ENCODE measurements at places on chromosomes 4 and X.

DNA sequence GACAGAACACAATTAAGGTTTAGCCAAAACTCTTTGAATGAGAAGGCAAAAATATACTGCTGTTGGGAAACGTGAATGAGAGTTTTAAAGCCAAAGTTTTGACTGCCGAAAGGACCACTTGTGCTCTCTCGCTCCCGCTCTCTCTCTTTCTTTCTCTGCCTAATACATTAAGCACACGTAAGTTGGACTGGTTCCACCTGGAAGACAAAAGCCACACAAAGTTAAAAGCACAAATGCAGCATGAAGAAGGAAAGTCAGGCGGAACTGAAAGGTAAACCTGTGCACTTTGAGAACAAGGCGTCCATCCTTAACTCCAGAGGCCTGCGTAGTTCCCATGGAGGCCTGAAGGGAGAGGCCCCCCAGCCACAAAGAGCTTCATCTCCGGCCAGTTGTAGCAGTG is 1.9 kb downstream of the DCAF12L2 start:
- DNase-seq: no peak

DNA sequence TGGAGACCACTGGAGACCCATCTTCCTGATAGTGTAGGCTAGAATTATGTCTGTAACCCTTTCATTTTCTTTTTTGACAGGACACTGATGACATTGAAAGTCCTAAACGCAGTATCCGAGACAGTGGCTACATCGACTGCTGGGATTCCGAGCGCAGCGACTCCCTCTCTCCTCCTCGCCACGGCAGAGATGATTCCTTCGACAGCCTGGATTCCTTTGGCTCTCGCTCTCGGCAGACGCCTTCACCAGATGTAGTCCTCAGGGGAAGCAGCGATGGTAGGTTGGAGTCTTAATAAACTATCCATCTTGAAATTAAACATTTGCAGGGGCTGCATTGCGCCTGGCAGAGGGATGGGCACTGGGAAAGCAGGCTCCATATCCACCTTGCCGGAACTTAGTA is 75.4 kb downstream of the LIMCH1 start:
- DNase-seq: peak; percentile 11

DNA sequence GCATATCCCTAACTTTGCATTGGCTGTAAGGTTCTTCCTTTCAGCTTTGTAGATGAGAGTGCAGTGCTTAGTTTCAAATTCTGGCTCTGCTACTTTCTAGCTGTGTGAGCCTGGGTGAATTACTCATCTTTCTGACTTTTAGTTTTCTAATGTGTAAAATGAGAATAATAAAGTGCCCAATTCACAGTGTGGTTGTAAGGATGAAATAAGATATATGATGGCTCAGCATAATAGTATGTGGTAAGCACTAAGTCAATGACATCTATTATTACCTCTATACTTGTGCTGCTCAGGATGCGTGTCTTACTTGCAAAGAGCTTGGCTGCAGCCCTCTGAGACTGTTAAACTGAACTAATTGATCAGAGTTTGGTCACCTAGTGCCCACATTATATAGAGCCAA is 30.6 kb upstream of the ETNPPL start:
- peak; percentile 15 for DNase-seq

DNA sequence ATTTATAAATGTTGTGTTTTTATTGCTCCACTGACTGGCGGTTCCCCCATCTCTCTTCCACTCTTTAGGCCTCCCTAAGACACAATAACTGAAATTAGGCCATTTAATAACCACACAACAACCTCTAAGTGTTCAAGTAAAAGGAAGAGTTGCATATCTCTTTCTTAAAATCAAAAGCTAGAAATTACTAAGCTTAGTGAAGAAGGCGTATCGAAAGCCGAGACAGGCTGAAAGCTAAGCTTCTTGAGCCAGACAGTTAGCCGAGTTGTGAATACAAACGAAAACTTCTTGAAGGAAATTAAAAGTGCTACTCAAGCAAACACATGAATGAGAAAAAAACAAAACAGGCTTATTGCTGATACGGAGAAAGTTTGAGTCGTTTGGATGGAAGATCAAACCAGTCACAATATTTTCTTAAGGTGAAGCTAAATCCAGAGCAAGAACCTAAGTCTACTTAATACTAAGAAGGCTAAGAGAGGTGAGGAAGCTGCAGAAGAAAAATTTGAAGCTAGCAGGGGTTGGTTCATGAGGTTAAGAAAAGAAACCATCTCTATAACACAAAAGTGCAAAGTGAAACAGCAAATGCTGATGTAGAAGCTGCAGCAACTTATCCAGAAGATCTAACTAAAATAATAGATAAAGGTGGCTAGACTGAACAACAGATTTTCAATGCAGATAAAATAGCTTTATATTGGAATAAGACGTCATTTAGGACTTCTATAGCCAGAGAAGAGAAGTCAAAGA is 194.0 kb upstream of the TTC29 start:
- no peak for DNase-seq

DNA sequence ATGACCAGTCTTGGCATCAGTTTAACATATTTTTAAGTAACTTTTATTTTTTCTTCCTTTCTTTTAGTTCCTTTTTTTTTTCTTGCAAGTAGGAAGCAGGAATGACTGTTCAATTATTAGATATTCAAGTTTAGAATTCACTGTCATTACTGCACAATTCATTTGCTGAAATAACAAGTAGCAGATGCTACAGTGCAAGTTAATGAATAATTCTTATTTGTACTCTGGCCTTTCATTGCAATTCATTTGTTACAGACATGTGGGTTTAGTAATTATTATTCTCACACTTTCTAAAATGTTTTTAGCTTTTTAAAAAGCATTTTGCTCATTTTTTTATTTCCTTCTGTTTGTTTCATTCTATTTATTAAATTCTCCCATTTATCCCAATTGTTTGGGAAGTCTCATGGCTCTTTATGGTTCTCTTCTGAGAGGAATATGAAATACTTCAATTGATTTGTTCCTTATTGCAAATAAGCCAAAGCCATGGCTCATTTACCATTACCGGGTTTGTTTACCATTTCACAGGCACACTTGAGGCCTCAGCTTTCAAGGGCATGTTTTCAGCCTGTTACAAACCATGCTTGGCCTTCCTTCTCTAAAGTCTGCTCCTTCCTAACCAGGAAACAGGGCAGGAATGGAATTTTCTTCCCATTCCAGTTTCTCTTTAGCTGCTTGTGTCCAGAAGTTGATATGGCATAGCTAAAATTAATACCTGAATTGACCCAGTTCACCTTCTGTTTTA is 4.6 kb upstream of the DCAF4L1 start:
- DNase-seq: no peak

DNA sequence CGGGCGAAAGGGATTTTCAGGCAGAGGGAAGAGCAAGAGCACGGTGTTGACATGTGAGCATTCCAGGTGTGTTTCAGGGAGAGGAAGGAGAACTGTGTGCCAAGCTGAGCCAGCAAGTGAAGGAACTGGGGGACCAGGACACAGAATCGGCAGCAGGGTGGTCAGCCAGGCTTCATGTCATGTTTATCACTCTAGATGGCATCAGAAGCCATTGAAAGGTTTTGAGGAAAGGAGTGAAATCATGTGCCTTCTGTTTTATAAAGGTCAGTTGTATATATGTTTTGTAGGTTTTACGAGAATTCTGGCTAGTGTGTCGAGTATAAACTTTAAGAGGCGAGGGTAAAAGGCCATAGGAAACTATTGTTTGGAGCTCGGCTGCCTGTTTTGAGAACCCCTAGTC is 682.3 kb downstream of the TRIML1 start:
- DNase-seq: no peak

GRCh38 chr4:65667506-65668041 is 2.7 kb downstream of the EPHA5 start:
- DNase-seq: no peak

DNA sequence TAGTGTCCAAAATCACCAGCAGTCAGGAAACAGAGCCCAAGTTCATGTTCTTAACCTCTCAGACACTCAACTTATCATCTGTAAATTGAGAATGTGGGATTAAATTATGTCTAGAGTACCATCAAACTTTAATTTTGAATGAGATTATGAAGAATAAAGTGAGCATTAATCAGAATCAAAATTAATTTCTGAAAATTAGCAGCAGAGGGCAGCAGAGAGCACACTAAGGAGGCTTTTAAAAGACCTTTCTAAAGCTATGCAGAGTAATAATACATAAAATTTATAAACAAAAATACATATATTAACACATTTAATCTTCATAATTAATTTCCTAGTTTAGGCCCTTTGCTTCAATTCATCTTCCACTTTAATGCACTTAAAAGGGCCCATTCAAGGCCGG is 7.1 kb downstream of the TASL start:
- peak; percentile 3 for DNase-seq

DNA sequence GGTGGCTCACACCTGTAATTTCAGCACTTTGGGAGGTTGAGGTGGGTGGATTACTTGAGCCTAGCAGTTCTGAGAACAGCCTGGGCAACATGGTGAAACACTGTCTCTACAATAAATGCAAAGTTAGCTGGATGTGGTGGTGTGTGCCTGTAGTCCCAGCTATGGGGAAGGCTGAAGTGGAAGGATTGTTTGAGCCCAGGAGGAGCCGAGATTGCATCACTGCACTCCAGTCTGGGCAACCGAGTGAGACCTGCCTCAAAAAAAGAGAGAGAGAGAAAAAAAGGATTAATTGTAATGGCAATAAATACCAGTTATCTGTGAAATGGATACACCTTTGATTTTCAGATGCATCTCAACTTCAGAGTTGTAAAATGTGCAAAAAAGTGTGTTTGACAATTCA is 58.8 kb downstream of the SPRY1 start:
- no peak for DNase-seq
